A673 (cell line): ENCODE measurements at places on chromosomes 11 and 22.

- no peak for DNase-seq
- H3K36me3 ChIP-seq: no peaks in the 10 kb centered on the region
- no peak overlapping the region for H3K4me3 ChIP-seq
- no peak overlapping the region for H3K27ac ChIP-seq
Observed at GRCh38 chr11:127233998-127234397, 233.4 kb upstream of the KIRREL3 start.

- no peak overlapping the region for H3K4me3 ChIP-seq
- H3K36me3 ChIP-seq: peaks cover 22% of the 10 kb centered on the region
- no peaks in the 10 kb centered on the region for H3K27me3 ChIP-seq
- DNase-seq: no peak
- peaks cover 13% of the 10 kb centered on the region for H3K4me1 ChIP-seq
Observed at GRCh38 chr11:64759131-64759721, 548 bp downstream of the PYGM start.

DNA sequence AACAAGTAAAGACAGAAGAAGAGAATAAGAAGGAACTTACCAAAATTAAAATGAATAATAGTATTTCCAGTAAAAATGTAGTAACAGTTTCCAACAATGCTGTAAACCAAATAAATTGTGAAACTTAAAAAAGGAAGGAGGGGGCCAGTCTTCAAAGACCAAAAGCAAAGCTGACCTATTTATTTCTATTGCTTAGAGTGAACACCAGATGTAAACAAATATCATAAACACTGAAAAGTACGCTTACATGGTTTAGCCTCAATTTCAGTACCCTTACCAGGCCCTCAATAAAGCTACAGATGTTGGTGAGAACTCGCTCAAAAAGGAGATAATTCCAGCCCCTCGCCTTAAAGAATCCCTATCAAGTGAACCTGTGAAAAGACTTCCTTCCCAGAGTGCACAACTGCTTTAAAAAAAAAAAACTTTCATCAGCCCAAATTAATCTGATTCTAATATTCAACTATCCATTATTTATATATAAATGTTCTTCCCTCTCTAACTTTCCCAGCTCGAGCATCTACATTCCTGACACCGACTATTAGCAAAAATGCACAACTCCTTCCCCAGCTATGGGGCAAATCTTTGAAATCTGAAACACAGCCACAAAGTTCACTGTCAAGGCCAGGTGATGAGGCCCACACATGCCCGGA is 2.4 kb downstream of the PHF21A start:
- H3K36me3 ChIP-seq: no peaks in the 10 kb centered on the region
- peak overlapping the region; percentile 68 for H3K27ac ChIP-seq
- DNase-seq: no peak

DNA sequence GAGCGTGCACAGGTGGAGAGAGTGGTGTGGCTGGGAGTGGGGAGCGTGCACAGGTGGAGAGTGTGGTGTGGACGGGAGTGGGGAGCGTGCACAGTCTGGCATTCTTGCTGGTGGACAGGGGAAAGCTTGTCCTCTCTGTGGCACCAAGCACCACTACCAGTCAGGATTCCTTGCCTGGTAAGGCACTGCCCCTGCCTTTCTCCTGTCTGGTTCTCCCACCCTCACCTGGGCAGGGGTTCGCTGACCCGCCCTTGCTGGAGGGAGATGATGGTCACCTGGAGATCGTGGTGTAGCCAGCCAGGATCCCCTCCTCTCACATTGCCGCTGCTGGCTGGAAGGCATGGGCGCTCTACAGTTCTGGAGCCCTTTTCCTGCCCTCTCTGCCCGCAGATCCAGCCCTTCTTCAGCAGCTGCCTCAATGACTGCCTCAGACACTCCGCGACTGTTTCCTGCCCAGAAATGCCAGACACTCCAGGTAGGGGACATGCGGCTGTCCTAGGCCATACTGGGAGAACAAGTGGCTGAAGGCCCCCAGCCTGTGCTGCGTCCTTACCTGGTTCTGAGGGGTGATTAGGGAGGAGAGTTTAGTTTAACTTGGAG is 16.7 kb downstream of the TMEM121B start:
- H3K4me3 ChIP-seq: no peak overlapping the region
- H3K4me1 ChIP-seq: no peaks in the 10 kb centered on the region
- H3K27ac ChIP-seq: no peak overlapping the region

GRCh38 chr11:60786811-60787567 is 1.9 kb downstream of the MS4A10 start:
- no peaks in the 10 kb centered on the region for H3K27me3 ChIP-seq
- no peak overlapping the region for H3K4me3 ChIP-seq
- no peak overlapping the region for H3K27ac ChIP-seq
- H3K36me3 ChIP-seq: no peaks in the 10 kb centered on the region
